Endothelial cell of umbilical vein (primary cell): ENCODE measurements at places on chromosomes 13 and 19. TPM values are rescaled to one million over a fixed set of nuclear protein-coding genes. Genes with fewer than 3 reads are reported as not detected.
A peak's percentile ranks its signal among the peaks of the same experiment; 100 is the strongest.

The DDA1 gene
- 64.7 and 81.1 TPM in 2 replicates for total RNA-seq

- DNase-seq, result no peak
Observed at GRCh38 chr13:106078191-106078590, 457.3 kb downstream of the EFNB2 start.

GRCh38 chr13:83498045-83498444, 384.2 kb downstream of the SLITRK1 start:
- DNase-seq, result no peak

The ZNF471 gene
- total RNA-seq, result 2.0 and 3.1 TPM in 2 replicates

GRCh38 chr13:74250738-74251190, 116.6 kb upstream of the KLF12 start:
- no peak for DNase-seq

- DNase-seq, result peak; percentile 19
Observed at GRCh38 chr19:13150931-13151604, 857 bp downstream of the IER2 start.

The SEMA6B gene
- total RNA-seq, result 166 and 176 TPM in 2 replicates

DNA sequence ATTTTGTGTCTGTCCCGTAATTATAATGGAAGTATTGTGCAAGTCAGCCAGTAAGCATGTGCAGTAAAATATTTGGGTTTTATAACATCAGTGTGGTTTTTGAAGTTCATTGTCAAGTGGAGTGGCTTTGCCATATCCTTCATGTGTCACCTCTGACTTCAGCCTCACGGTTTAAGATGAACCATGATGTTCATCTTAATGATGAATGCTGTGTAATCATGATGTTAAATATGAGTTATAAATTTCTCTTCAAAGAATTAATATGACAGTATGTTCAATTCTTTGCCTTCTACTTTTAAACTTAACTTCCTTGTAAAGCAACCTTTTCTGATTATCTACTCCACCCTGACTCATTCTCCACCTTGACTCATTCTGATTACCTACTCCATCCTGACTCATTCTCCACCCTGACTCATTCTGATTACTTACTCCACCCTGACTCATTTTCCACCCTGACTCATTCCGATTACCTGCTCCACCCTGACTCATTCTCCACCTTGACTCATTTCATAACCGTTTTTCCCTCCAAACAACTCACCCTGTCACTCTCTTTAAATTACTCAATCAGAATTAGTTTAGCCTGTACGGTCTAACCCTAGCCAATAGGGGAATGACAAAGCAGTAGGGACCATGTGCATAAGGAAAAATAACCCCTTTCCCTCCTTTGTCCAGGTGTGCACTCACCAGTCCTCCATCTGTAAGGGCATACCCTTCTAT, 50.3 kb upstream of the ANKRD10 start:
- DNase-seq, result peak; percentile 28

- DNase-seq, result no peak
Observed at GRCh38 chr13:74845806-74846205, 636.2 kb downstream of the TBC1D4 start.

The BTBD2 gene
- 73.1 and 78.2 TPM in 2 replicates for total RNA-seq

- DNase-seq, result no peak
Observed at GRCh38 chr19:49425922-49426592, 869 bp downstream of the GFY start.

- DNase-seq, result no peak
Observed at GRCh38 chr19:887072-887471, 5.9 kb downstream of the MED16 start.

DNA sequence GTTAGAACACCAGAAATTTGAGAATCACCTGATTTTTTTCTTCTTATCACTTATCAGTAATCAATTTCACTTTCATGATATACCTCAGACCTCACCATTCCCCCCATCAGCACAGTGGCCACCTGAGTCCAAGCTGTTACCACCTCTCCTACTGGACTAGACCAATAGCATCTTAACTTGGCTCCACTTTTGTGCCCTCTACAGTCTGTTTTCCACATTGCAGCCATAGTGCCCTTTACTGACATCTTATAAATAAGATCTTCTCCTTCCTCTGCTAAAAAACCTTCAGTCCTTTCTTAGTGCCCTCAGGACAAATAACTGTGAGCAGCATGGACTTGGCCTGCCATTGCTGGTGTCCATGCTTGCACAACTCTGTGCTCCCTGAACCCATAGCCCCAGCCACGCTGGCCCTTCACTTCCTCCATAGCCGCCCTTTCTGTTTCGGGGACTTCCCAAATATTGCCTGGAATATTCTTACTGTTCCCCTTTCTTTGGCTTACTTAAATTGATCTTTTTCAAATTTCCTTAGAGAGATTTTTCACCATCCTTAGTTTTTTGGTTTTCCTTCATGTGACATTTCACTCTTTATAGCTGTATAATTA, 380.8 kb downstream of the LMO7 start:
- DNase-seq, result peak; percentile 52

DNA sequence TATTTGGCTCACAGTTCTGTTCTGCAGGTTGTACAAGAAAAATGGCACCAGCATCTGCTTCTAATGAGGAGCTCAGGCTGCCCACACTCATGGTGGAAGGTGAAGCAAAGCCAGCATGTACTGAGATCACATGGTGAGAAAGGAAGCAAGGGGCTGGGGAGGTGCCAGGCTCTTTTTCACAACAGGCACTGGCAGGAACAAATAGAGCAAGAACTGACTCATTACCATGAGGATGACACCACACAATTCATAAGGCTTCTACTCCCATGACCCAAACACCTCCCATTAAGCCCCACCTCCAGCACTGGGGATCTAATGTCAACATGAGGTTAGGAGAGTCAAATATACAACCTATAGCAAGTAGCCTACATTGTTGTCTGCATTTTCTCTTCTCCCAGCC, 522.6 kb downstream of the RFC3 start:
- DNase-seq, result no peak

GRCh38 chr13:113075711-113076110, 29.9 kb upstream of the F7 start:
- DNase-seq, result no peak

DNA sequence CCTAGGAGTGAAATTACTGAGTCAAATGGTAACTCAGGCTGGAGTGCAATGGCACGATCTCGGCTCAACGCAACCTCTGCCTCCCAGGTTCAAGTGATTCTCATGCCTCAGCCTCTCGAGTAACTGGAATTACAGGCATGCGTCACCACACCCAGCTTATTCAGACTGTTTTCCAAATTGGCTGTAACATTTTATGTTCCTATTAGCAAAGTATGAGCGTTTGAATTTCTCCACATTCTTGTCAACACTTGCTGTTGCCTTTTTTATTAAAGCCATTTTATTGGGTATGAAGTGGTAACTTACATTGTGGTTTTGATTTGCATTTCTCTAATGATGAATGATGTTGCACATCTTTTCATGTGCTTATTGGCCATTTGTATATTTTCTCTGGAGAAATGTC, 7.9 kb downstream of the IPO5 start:
- no peak for DNase-seq

GRCh38 chr13:97074618-97075017, 80.3 kb upstream of the OXGR1 start:
- DNase-seq, result no peak

DNA sequence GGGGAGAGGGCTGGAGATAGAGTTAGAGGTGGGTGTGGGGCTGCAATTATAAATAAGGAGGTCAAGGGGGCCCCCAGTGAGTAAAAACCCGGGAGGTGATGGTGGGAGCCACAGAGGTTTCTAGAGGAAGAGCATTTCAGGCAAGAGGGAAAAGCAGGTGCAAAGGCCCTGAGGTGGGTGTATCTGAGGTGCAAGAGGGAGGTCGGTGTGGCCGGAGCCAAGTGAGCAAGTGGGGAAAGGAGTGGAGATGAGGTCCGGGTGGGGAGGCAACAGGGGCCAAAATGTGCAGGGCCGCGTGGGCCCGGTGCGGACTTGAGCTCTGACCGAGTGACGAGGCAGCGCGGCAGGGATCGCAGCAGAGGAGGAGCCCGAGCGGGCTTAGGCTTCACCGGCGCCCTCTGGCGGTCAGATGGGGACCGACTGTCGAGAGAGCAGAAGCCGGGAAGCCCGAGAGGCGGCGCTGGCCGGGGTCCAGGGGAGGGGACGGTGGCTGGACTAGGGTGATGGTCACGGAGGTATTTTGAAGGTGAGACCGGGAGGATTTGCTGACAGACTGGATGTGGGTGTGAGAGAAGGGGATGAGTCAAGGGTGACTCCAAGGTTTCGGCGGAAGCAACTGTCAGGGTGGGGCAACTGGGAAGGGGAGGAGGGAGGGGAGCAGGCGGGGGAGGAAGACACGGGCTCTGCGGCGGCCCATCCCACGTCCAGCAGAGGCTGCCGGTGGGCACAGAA, 17.7 kb upstream of the SPACA4 start:
- peak; percentile 74 for DNase-seq

DNA sequence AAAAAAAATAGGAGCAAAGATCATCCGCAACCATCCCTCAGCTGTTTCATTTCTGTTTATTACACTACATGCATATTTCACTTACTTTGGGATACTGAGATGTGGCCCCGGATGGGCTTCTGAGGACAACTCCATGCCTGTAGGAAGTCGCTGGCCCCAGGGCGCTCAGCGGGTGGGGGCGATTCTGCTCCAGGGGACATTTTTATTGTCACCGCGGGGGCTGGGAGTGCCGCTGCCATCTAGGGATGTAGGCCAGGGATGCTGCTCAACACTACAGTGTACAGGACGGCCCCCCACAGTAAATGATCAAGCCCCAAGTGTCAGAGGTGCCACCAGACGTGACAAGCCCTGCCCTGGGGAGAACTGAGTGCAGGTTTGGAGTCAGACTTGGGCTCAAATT, 6.4 kb upstream of the BST2 start:
- no peak for DNase-seq

DNA sequence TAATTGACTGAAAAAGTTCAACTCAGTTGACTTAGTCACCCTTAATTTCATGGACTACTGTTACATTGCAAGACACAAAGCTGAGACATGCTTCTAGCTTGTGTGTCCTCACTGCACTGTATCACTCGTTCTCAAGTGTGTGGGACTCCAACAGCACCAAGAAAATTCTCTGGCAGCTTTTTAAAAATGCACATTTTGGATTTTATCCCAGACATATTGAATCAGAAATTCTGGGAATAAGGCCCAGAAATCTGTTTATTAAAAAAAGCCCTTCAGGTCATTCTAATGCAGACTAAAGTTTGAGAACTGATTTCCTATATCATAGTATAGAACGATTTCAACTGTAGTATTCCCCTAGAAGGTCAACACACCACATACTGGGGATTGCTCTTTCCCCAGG, 1485.3 kb downstream of the PCDH9 start:
- DNase-seq, result no peak

The BCAM gene
- 28.5 and 29.0 TPM in 2 replicates for total RNA-seq

DNA sequence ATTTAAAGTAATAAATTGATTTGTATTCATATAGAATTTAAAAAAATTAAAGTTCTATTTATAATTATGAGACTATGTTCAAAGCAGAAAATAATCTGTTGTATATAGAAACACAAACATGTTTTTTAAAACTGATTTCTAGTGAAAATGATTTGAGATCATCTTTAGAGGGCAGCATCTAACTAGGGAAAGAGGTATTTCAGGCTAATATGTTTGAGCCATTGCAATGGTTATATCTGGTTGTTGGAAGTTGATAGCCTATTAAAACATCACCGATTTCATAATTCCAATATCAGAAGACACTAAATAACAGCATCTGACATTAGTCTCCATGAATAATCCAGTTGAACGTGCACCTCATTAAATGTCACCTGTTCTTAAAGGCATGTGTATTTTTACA, 79.8 kb upstream of the SLITRK6 start:
- no peak for DNase-seq
